ENCODE measurements at places on chromosomes 3 and 15.

DNA sequence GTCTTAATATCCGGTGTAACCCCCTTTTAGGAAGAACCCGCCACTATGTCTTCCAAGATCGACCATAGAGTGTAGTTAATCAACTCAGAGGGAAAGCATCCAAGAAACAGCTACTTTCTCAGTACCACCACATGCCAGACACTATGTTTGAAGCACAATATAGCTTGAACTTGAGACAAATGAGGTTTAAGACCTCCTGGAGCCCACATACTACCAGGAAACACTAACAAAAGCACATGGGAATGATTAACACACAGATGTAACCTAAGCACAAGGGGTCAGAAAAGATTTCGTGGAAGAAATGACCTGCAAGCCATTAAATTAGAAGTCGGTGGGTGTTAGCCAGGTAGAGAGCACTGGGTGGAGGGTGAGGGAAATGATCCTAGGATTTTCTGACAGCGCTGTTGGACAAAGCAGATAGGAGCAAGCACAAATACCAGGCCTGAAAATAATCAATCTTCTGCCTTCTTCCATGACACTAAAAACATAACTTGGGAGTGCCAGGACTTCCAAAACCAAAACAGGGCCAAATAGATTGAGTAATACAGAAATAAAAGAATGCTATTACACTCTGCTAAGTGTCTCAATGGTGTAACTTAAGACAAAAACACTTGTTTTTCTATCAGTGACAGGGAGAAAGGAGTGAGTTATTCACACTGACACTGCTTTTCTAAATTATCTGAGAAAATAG, 213.7 kb downstream of the FOXP1 start:
- DNase-seq, result no peak

- no peak for DNase-seq
Measured at GRCh38 chr3:79199966-79200365, 567.8 kb downstream of the ROBO1 start.

- DNase-seq, result no peak
Measured at GRCh38 chr15:25981114-25981513, 118.0 kb upstream of the ATP10A start.

- no peak for DNase-seq
Measured at GRCh38 chr3:157104521-157104920, 55.4 kb downstream of the CCNL1 start.

GRCh38 chr15:65918357-65918920, 49.1 kb downstream of the RAB11A start:
- DNase-seq, result no peak

DNA sequence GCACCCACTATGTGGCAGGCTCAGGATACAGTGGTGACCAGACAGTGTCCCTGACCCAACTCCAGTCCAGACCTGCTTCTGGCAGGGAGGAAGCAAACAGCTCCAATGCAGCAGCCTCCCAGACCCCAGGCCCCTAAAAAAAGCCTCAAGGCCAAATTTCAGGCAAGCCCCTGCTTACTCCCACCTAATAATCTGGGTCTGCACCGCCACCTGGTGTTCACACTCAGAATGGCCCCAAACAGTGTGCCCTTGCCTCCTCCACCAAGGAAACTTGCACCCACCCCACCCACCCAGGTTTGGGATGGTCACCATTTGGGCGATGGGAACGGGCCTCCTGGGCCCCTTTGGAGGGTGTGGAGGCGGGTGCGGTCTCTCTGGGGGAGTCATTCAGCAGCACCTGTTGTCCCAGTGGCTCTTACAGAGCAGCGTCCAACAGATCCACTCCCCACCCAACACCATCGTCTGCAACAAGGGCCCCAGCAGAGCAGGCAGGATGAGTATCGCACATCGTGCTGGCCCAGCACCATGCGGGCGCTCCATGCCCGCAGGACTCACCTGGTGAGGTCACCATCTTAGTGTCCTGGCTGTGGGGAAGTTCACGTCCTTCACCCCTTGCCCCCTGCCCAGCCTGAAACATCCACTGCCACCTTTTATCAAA, 17.3 kb downstream of the C3orf18 start:
- peak; percentile 44 for DNase-seq

DNA sequence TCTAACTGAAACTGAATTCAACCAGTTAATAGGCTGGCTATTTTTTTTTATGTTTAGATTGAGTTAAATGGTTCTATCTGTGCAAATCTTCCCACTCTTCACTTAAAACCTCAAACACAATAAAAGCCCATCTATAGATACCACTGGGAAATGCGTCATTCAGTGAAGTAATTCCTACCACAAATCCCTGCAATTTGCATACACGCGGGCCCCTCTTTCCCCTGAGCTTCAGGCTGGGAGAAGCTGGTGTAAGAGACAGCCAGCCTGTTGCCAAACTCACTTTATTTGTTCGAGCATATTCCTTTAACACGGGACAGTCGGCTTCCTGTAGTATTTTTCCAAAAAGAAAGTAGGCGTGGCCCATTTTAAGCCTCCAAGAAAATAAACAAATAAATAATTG, 26.0 kb upstream of the MCTP2 start:
- DNase-seq, result no peak

DNA sequence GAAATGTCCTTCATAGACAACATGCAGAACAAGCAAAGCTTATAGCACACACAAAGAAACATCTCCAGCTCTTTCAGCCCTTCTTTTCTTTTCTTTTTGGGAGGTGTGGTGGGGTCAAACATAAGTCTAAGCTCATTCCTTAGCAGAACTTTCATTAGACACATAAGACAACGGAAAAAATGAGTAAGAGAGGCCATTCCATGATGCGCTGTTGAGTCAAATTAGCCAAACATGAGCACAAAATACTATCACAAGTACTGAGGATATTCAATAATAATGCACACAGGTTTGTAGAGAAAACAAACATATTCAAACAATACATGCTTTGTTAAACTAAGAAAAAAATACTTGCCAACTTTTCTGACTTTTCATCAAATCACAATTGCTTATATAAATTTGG, 83.0 kb downstream of the PLOD2 start:
- no peak for DNase-seq

DNA sequence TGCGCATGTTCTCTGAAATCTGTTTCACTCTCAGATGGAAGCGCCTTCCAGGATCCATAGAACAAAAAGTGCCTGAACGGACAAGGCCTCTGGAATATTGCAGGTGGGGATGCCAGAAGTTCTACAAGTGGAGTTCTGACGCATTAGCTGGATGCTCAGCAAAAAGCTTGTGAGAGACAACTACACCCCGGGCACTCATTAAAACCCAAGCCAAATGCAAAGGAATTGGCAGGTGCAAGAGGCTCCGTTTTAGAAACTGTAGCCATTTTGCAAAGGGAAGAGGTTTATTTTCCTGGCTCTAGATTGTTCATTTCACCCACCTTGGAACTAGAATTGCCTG, 35.2 kb upstream of the SLC24A5 start:
- no peak for DNase-seq

DNA sequence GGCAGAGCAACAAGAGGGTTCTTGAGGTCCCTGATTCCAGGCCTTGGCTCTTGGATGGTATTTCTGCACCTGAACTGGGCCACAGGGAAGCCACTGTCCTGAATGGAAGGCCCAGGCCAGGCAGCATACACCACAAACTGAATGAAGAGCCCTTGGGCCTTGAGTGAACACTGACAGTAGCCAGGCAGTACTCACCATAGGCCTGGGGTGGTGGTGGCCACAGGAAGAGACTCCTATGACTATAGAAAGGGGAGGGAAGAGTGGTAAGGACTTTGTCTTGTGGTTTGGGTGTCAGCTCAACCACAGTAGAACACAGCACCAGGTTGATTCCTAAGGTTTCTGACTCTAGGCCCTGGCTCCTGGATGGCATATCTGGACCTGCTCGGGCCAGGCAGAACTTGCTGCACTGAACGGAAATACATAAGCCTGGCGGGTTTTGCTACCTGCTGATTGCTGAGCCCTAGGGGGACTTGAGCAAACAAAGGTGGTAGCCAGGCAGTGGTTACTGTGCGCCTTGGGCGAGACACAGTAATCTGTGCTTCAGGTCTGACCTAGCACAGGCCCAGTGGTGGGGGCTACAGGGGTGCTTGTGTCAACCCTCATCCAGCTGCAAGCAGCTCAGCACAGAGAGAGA, 241.4 kb downstream of the ISL2 start:
- DNase-seq, result no peak

GRCh38 chr3:1967525-1967924, 131.1 kb upstream of the CNTN4 start:
- DNase-seq, result no peak

Data from stimulated activated CD8-positive, alpha-beta memory T cell treated with anti-CD3 and anti-CD28 coated beads, Interleukin-4, amount 100 ng/mL, for 4 hours (primary cell).